ENCODE measurements at places on chromosomes 2 and 18. TPM values are rescaled to one million over a fixed set of nuclear protein-coding genes. Genes with fewer than 3 reads are reported as not detected.

DNA sequence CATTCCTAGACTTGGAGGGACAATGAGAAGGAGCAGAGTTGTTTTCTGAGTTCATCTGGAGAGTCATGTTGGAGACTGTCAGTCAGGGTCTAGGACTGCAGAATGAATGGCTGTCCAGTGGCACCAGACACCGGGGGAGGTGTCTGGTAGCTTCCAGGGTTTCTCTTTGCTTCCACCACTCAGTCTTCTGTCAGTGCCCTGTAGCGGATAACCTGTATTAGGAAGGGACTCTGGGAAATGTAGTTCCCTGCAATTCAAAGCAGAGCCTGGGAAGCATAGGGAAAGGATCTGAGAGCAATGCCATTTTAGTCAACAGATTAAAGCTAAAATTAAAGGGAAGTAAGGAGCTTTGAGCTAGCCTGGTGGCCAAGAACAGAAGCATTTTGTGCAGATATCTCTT, 257.9 kb downstream of the THSD7B start:
- H3K4me1 ChIP-seq: no peaks in the 10 kb centered on the region
- no peaks in the 10 kb centered on the region for H3K27me3 ChIP-seq
- H3K36me3 ChIP-seq: no peaks in the 10 kb centered on the region
- H3K4me3 ChIP-seq: no peak overlapping the region

GRCh38 chr2:239227661-239228371, 173.0 kb downstream of the HDAC4 start:
- DNase-seq: no peak
- no peak overlapping the region for H3K27ac ChIP-seq
- H3K4me1 ChIP-seq: peaks cover 71% of the 10 kb centered on the region
- peaks cover 5% of the 10 kb centered on the region for H3K36me3 ChIP-seq
- H3K4me3 ChIP-seq: no peak overlapping the region
- H3K27me3 ChIP-seq: no peaks in the 10 kb centered on the region

GRCh38 chr2:157479081-157480027, 35.5 kb upstream of the CYTIP start:
- H3K27me3 ChIP-seq: no peaks in the 10 kb centered on the region
- no peak overlapping the region for H3K27ac ChIP-seq
- no peaks in the 10 kb centered on the region for H3K36me3 ChIP-seq
- DNase-seq: no peak
- H3K4me1 ChIP-seq: peaks cover 4% of the 10 kb centered on the region
- H3K4me3 ChIP-seq: no peak overlapping the region

The GCG gene
- not detected for total RNA-seq

The PTPRN gene
- total RNA-seq: 0.35 TPM

DNA sequence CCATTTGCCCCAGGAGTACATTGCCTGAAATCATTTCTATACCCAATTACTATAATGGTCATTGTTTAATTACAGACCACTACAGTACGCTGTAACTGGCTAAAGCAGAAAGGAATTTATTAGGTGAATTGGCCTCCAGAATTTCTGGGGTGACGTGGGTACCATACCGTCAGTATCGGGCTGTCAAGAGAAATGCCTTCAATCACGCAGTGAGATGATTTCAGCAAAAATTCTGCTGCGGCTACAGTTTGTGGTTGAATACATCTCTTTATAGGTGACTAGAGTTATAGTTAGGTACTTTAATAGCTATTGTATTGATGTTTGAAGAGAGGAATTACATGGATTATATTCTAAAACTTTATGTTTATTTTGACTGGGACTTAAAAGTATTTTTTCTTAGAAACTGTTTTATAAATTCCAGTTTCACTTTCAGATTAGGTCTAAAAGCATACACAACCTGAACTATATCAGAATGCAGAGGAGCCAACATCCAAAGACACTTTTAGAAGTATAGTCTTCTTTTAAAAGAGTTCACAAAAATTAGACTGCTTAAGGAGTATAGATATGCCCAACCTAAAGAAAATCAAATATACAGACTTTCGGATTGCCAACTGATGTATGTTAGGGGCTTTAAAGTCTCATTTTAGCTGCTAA, 128.4 kb downstream of the TTC27 start:
- H3K4me3 ChIP-seq: peak overlapping the region; percentile 43
- peaks cover 11% of the 10 kb centered on the region for H3K36me3 ChIP-seq
- H3K27ac ChIP-seq: peak overlapping the region; percentile 71
- DNase-seq: no peak
- H3K27me3 ChIP-seq: no peaks in the 10 kb centered on the region

The WNT10A gene
- 0.92 TPM for total RNA-seq
